Activated CD8-positive, alpha-beta T cell treated with anti-CD3 and anti-CD28 coated beads, Interleukin-2, amount 10 ng/mL, durations not matched to agents 7 days and 5 days (primary cell): ENCODE measurements at places on chromosomes 2 and 18.

GRCh38 chr2:219362524-219363164, 25.1 kb downstream of the DNPEP start:
- H3K27ac ChIP-seq, result no peak overlapping the region
- peaks cover 4% of the 10 kb centered on the region for H3K4me1 ChIP-seq
- peaks cover 22% of the 10 kb centered on the region for H3K27me3 ChIP-seq
- no peak for DNase-seq

DNA sequence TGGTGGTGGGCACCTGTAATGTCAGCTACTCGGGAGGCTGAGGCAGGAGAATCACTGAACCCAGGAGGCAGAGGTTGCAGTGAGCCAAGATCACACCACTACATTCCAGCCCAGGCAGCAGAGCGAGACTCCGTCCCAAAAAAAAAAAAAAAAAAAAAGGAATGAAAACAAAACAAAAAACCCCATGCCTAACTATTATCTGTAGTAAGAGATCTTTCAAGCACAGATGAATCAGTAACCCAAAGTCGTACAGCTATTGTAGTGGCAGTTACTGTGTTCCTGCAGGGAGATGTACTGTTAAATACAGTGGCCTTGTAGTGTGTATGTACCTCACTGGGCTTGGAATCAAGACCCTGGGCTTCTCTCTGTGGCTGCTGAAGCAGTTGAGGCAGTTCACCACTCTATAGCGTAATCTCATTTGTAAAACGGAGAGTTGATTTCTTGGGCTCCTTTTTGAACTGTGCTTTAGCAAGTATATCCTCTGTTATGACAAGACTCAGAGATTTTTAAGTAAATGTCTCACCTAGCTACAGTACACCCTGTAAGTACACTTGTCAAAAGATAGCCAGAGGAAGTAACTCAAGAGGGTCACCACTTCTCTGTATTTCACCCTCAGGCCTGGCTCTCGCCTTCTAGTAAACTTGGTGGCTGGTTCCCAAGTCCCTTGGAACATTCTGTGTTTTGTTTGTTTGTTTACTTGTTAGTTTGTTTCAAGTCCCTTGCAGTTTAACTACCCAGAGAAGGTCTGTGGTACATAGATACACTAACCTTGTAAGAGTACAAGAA, 109.6 kb upstream of the FOSL2 start:
- no peak overlapping the region for H3K4me3 ChIP-seq
- peaks cover 4% of the 10 kb centered on the region for H3K36me3 ChIP-seq
- no peaks in the 10 kb centered on the region for H3K27me3 ChIP-seq
- DNase-seq, result no peak

DNA sequence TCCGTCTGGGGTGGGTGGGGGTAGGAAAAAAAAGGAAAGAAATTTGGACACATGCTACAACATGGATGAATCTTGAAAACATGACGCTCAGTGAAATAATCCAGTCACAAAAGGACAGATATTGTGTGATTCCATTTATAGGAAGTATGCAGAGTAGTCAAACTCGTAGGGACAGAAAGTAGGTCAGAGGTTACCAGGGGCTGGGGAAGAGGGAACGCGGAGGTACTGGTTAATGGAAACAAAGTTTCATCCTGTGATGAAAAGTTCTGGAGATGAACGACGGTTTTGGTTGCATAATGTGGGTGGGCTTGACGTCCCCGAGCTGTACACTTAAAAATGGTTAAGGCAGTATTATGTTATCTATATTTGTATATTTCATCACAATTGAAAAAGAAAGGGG, 4.5 kb upstream of the SFTPB start:
- H3K36me3 ChIP-seq, result no peaks in the 10 kb centered on the region
- no peak overlapping the region for H3K27ac ChIP-seq
- no peak overlapping the region for H3K4me3 ChIP-seq
- DNase-seq, result no peak

DNA sequence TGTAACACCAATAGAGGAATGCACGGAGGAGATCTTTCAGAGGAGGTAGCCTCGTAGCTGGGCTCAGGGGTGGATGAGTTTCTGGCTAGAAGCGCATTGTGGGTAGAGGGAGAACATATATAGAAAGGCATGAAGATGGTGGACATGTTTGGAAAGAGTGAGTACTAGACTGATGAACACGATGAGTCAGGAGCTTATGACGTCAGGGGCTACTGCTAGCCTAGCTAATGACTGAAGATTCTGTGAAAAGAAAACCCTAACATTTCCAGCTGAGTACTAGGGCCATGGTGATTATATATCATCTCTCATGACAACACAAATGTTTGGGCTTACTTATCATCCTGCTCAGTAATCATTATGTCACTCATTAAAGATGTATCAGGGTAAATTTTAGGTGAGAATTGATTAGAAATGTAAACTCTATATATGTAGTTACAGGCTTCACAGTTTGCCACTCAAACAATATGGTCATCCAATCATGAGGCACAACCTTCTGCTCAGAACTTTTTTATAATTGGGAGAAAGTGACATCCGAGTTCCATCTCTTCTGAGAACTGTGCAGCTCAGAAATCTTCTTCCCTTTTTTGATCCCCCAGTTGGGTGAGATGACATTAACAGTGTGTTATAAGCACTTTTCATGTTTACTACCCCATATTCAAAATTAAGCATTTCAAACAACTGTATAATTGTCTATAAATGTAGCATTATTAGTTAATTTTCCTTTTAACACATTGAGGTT, 22.2 kb upstream of the IL1RN start:
- no peak for DNase-seq
- no peak overlapping the region for H3K27ac ChIP-seq

GRCh38 chr2:213189001-213189899, 37.8 kb upstream of the IKZF2 start:
- no peaks in the 10 kb centered on the region for H3K36me3 ChIP-seq
- no peaks in the 10 kb centered on the region for H3K27me3 ChIP-seq
- no peak for DNase-seq
- no peak overlapping the region for H3K4me3 ChIP-seq

- no peak for DNase-seq
- H3K27me3 ChIP-seq, result no peaks in the 10 kb centered on the region
- peaks cover 12% of the 10 kb centered on the region for H3K4me1 ChIP-seq
- H3K36me3 ChIP-seq, result peaks cover 44% of the 10 kb centered on the region
These were observed 98.1 kb downstream of the RNF144A start for GRCh38 chr2:7015007-7015950.
